ENCODE measurements at places on chromosomes 2 and 18. TPM values are rescaled to one million over a fixed set of nuclear protein-coding genes. Genes with fewer than 3 reads are reported as not detected.

- H3K27me3 ChIP-seq: no peaks in the 10 kb centered on the region
- DNase-seq: peak; percentile 84
- H3K27ac ChIP-seq: peak overlapping the region; percentile 79
- H3K36me3 ChIP-seq: peaks cover 9% of the 10 kb centered on the region
- peaks cover 13% of the 10 kb centered on the region for H3K4me1 ChIP-seq
- H3K4me3 ChIP-seq: peak overlapping the region; percentile 14
Measured at GRCh38 chr2:121722479-121722878, 14.2 kb downstream of the NIFK start.

DNA sequence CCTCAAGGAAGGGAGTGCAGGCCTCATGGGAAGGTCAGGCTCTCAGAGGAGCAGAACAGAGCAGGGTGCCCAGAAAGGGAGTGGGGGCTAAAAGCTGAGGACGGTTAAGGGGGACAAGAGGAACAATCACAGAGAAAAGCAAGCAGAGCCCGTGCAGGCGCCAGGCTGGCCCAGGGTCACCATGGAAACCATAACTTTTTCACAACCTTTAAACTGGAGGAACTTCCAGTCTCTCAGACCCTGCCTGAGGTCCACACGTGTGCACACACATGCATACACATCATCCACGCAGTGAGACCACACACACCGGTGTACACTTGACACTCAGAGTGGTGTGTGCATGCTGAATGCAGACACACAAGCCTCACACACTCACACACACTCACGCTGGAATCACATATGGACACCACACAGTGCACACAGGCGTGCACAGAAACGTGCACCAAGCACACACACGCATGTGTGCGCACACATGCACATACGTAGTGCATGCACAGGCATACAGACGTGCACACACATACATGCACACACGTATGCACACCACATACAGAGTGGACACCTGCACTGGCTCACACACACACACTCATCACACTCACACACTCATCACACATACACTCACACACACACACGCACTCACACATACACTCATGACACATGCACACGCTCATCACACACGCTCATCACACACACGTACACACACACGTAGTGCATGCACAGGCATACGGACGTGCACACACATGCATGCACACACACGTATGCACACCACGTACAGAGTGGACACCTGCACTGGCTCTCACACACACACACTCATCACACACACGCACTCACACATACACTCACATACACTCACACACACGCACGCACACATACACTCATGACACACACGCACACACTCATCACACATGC, 37.2 kb upstream of the SNED1 start:
- H3K4me3 ChIP-seq: no peak overlapping the region
- peak; percentile 87 for DNase-seq
- no peak overlapping the region for H3K27ac ChIP-seq
- H3K36me3 ChIP-seq: no peaks in the 10 kb centered on the region

DNA sequence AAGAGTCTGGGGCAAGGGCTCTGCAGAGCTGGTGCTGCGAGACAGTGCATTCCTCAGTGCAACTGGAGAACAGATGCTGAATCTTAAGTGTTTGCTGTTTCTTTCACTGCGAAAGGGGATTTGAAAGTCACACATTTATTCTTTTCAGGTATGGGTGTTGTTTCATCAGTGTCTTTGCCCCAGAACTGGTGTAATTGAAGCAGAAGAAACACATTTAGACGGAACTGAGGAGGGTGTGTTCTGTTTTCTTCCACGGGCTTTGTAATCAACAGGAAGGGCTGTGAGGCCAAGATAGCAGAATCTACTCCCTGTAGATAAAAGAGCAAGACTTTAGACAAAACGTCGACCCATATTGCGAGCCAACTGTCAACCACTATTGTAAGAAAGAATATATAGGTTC, 151.9 kb downstream of the EPHA4 start:
- DNase-seq: no peak
- H3K36me3 ChIP-seq: no peaks in the 10 kb centered on the region
- H3K27me3 ChIP-seq: no peaks in the 10 kb centered on the region

DNA sequence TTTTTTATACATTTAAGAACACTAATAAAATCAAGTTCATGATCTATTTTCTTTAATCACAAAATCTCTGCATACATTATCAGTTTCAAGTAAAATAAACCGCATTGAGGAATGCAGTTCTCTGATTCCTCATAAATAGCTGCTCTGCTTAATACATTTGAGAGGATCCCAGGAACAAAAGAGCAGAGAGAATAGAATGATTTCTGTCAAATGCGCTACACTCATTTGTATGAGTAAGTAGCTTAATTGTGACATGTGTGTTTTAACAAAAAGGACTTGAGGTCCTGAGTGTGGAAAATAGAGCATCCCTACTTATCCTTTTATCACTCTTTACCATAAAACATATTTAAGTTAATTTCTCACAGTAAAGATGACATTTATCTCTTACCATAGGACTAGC, 134.0 kb downstream of the PID1 start:
- DNase-seq: no peak
- H3K27me3 ChIP-seq: no peaks in the 10 kb centered on the region
- peaks cover 8% of the 10 kb centered on the region for H3K4me1 ChIP-seq
- H3K36me3 ChIP-seq: no peaks in the 10 kb centered on the region

DNA sequence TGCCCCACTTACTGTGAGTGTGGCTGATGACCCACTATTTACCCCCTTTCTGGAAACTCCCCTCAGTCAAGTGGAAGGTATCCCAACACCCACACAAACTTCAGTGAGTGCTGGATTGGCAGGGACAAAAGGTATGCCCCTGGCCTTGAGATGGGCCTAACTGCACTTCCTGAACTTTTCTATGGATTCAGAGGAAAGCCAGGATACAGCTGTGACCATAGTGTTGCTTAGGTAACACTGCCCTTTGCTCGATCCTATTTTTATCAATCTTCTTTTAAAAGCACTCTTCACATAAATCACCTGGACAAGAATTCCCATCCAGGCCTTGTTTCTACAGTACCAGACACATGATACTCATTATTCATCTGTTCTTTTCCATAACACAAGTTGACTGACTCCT, 671.5 kb upstream of the SLC8A1 start:
- H3K4me1 ChIP-seq: no peaks in the 10 kb centered on the region
- DNase-seq: no peak
- H3K4me3 ChIP-seq: no peak overlapping the region
- no peaks in the 10 kb centered on the region for H3K36me3 ChIP-seq

DNA sequence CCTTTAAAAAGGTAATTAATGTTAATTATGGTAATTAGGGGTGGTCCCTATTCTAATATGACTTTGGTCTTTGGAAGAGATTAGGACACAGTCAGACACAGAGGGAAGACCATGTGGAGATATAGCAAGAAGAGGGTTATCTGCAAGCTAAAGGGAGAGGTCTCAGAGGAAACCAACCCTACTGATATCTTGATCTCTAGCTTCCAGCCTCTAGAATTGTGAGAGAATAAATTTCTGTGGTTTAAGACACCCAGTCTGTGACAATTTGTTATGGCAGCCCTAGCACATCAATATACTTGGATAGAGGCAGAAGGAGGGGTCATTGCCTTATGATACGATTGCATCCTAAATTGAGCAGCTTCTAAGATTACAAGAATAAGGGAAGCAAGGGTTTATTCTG, 21.3 kb upstream of the NT5C1B start:
- no peaks in the 10 kb centered on the region for H3K27me3 ChIP-seq
- no peak overlapping the region for H3K4me3 ChIP-seq
- no peak overlapping the region for H3K27ac ChIP-seq
- H3K4me1 ChIP-seq: peaks cover 28% of the 10 kb centered on the region

GRCh38 chr18:10860928-10861327, 288.4 kb downstream of the PIEZO2 start:
- no peak overlapping the region for H3K4me3 ChIP-seq
- H3K4me1 ChIP-seq: no peaks in the 10 kb centered on the region
- H3K27ac ChIP-seq: no peak overlapping the region
- DNase-seq: no peak
- no peaks in the 10 kb centered on the region for H3K27me3 ChIP-seq

DNA sequence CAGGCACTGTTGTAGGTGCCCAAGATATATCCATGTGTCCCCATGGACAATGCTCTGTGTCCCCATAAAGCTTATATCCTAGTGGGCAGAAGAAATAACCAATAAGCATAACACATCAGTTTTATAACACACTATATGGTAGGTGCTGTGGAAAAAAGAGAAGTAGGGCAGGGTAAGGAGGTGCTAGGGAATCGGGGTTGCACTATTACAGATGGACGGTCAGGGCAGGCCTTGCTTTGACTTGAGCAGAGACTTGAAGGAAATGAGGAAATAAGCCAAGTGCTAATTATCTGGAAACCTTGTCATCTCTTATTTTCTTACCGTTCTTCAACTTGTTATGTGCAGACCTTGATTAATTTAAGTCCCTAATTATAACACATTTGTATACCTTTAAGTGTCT, 82.0 kb downstream of the PHLPP1 start:
- no peak overlapping the region for H3K27ac ChIP-seq
- H3K4me1 ChIP-seq: no peaks in the 10 kb centered on the region
- H3K27me3 ChIP-seq: no peaks in the 10 kb centered on the region
- H3K4me3 ChIP-seq: no peak overlapping the region
- DNase-seq: no peak
- no peaks in the 10 kb centered on the region for H3K36me3 ChIP-seq

DNA sequence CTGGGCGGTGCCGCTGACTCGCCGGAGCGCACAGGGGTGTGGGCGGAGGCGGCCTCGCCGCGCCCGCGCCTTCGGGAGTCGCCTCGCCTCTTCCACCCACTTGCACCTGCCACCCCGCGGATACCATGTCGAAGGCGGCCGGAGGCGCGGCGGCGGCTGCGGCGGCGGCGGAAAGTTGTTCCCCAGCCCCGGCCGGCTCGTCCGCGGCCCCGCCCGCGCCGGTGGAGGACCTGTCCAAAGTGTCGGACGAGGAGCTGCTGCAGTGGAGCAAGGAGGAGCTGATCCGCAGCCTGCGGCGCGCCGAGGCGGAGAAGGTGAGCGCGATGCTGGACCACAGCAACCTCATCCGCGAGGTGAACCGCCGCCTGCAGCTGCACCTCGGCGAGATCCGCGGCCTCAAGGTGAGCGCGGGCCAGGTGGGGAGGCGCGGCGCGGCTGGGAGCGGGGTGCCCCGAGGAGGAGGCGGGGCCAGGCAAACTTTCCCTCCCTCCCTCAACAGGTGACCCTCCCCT, 766 bp downstream of the CCDC85A start:
- no peak for DNase-seq
- peaks cover 33% of the 10 kb centered on the region for H3K27me3 ChIP-seq
- H3K4me3 ChIP-seq: no peak overlapping the region
- H3K27ac ChIP-seq: no peak overlapping the region
- no peaks in the 10 kb centered on the region for H3K4me1 ChIP-seq
- H3K36me3 ChIP-seq: no peaks in the 10 kb centered on the region

DNA sequence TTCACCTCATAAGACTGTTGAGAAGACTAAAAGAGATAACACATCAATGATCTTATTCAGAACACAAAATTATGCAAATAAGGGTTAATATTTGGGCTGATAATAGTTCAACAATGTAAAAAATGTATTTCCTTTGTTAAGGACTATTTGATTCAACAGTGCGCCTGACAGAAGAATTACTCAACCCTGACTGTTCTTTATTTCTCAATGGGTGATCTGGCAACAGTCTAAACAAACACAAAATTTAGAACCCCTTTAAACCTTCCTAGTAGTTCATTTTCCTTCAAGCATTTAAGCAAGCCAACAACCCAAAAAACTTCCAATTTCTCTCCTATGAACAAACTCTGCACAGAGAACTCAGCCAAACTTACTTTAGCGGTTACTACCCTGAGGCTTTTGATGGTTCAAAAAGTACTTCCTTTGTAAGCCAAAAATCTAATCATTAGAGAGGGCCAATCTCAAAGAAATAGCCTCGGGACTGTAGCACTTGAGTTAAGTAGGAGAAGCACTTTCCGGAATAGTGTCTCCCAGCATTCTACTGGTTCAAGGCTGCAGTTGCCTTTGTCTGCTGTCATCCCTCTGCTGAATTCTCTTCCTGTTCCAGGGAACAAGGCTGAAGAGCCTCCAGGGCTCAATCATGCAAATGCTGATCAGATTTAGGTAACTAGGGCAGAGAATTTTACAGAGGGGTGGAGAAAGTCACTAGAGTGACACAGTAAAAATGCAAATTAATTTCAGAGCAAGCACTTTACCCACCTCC, 40.9 kb upstream of the MAPK4 start:
- H3K4me1 ChIP-seq: no peaks in the 10 kb centered on the region
- no peak for DNase-seq
- no peaks in the 10 kb centered on the region for H3K27me3 ChIP-seq
- H3K36me3 ChIP-seq: no peaks in the 10 kb centered on the region

DNA sequence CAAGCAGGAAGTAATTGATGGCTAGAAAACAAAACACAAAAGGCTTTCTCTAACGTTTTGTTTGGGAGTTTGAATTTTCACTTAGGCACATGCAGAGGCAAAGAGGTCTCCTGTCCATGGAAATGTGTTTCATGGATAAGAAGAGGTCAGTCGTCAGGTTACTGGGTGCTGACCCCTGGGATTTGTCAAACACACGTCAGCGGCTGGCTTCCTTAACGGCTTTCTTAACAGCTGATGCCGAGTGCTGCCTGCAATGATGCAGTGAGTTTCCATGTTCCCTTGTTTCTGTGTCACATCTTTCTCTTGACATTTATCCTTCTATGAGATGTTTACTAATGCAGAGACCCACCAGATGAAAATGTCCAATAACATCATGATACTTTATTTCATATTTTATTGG, 31.7 kb downstream of the GPR39 start:
- peak overlapping the region; percentile 41 for H3K4me3 ChIP-seq
- H3K36me3 ChIP-seq: no peaks in the 10 kb centered on the region
- DNase-seq: no peak
- H3K4me1 ChIP-seq: peaks cover 9% of the 10 kb centered on the region
- H3K27ac ChIP-seq: no peak overlapping the region
- no peaks in the 10 kb centered on the region for H3K27me3 ChIP-seq

DNA sequence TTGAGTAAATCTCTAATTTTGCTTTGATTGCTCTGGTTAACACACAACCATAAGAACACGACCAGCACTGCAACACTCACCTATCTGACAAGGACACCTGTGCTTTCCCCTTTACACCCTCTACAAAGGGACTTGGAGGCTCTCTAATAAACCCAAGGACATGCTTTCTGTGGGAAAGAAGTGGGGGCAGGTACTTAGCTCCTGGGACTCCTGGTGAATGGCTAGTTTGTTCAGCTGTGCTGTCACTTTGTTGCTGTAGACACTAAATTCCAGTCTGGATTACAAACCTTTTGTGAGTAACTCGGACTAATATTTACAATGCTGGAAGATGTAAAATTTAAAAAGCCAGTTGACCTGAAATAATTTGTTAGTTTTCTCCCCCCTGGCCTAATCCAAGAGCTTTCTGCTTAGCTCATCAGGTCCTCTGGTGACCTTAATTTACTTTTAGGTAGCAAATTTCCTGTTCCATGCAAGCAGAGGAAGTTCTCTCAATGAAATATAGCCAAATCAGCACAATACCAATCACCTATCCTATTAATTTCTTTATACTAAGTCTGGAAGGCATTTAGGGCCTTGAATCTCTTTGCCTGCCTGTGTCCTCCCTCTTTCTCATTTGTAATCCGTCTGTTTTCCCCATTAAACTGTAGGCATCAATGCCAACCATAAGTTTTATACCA, 67.5 kb downstream of the PLCL1 start:
- H3K36me3 ChIP-seq: no peaks in the 10 kb centered on the region
- H3K4me1 ChIP-seq: peaks cover 8% of the 10 kb centered on the region
- no peak for DNase-seq
- H3K27ac ChIP-seq: no peak overlapping the region
- no peaks in the 10 kb centered on the region for H3K27me3 ChIP-seq
- H3K4me3 ChIP-seq: no peak overlapping the region

MC5R gene
- 0.36 TPM for total RNA-seq

CCDC74B gene
- 5.4 TPM for total RNA-seq

DCC gene
- not detected for total RNA-seq

PLEKHA3 gene
- total RNA-seq: 7.1 TPM

DTNA gene
- total RNA-seq: 11.5 TPM

STON1 gene
- 15.6 TPM for total RNA-seq
